ENCODE measurements at places on chromosomes 2 and 18.

- DNase-seq: no peak
Measured at GRCh38 chr2:29129586-29130281, 14.5 kb downstream of the CLIP4 start.

DNA sequence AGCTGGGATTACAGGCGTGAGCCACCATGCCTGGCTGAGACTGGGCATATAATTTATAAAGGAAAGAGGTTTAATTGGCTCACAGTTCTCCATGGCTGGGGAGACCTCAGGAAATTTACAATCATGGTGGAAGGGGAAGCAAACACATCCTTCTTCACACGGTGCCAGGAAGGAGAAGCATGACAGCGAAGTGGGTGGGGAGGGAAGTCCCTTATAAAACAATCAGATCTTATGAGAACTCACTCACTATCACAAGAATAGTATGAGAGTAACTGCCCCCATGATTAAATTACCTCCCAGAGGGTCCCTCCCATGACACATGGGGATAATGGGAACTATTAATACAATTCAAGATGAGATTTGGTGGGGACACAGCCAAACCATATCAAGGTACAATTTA lies 7.8 kb upstream of the LCLAT1 start:
- DNase-seq: no peak

DNA sequence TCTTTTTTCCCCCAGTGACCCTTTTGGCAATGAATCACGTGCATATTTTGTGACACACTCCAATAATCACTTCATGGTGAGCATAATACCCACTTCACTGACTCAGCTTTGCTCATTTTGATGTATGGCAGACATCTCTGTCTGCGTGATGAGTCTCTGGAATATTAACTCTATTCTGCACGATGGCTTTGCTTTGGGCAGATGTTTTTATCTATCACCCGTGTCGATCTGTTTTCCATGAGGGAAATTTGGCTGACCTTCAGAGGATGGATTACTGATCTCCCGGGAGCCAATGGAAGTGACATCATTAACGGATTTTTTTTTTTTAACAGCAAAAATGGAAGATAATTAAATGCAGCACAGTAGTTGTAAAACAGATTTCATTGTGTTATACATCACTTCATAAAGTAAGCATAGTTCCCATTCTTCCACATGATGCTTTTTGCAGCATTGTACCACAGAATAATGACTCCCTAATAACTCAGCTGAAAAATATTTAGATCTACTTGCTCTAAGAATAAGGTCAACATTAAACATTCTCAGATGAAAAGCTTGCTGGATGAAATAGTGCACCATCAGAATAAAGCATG lies 29.8 kb downstream of the CDC42EP3 start:
- no peak for DNase-seq

DNA sequence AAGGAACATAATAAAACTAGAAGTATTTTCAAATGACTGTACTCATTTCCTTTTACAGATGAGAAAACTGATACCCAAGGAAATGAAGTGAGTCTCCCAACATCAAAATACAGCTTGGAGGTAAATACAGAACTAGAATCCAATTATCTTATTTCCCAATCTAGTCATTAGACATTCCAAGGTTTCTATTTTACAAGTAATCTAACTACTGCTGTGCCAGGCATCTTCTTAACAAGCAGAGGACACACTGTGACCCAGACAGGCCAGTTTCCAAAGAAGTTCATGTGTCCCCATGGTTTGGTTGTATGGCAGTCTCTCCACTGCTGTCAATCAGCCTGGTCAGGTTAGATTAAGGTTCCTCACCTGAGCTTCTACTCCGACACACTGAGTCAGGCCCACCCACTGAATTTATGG lies 143.5 kb downstream of the THADA start:
- no peak for DNase-seq

- DNase-seq: no peak
Measured at GRCh38 chr2:38584881-38585280, 17.8 kb downstream of the HNRNPLL start.
